ENCODE measurements at places on chromosomes 2 and 18.

DNA sequence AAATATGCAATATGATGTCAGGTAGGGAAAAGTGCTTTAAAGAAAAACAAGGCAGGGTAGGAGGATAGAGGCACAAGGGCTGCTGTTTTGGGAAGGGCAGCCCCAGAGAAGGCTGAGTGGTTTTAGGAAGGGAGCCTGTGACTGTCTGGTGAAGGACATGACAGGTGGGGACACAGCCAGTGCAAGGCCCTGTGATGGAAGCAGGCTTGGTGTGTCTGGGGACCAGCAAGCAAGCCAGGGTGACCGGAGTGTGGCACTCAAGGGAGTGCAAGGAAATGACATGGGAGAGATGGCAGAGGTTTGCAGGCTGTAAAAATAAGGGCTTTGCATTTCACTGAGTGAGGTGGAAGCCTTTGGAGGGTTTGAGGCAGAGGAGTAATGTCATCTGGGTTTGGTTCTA, 62.0 kb downstream of the LTBP1 start:
- DNase-seq, result no peak

DNA sequence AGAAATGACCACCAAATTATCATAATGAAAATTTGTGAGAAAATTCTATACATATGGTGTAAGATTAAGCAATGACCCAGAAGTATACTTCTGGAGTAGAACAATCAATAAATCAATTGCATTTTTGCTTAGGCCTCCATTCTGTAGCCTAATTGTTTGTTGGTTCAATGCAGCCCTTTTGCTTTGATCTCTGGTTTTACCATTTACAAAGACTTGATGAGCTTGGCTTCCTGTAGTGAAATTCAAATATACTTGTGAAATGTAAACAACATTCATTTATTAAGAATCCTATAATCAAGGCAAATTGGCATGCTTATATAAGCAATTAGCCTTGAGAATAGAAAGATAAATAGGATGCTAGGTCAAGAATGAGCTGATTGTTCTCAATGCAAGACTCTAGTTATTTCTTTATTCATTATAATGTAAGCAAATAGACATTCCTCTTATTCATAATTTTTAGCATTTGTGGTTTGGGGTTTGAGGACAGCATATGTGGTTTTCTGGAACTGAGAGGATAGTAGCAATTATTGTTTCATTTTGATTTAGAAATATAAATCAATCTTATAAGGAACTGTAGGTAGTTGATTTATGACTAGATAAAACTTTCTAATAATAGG, 9.7 kb downstream of the FMNL2 start:
- no peak for DNase-seq

DNA sequence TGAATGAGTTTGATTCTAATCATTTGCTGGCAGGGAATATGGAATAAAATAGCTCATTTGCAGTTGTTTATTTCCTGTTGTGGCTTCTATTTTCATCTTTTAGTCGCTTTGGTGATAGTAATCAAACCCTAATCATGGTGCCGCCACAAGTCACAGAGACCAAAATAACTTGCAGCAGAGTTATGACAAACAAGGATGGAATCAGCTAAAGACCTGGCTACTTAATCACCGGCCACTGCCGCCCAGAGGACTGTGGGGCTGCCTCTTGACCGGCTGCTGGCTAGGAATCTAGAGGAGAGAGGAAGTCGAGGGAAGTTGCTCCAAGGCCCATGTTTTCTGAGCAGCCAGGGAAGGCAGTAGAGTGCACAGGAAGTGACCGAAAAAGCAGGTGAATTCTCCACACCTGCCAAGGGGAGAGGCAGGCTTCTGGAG, 5.1 kb upstream of the SMAD7 start:
- no peak for DNase-seq

GRCh38 chr2:39469807-39470206, 32.7 kb upstream of the MAP4K3 start:
- DNase-seq, result no peak

- DNase-seq, result no peak
These were observed 445.0 kb downstream of the XIRP2 start for GRCh38 chr2:167333245-167333644.

DNA sequence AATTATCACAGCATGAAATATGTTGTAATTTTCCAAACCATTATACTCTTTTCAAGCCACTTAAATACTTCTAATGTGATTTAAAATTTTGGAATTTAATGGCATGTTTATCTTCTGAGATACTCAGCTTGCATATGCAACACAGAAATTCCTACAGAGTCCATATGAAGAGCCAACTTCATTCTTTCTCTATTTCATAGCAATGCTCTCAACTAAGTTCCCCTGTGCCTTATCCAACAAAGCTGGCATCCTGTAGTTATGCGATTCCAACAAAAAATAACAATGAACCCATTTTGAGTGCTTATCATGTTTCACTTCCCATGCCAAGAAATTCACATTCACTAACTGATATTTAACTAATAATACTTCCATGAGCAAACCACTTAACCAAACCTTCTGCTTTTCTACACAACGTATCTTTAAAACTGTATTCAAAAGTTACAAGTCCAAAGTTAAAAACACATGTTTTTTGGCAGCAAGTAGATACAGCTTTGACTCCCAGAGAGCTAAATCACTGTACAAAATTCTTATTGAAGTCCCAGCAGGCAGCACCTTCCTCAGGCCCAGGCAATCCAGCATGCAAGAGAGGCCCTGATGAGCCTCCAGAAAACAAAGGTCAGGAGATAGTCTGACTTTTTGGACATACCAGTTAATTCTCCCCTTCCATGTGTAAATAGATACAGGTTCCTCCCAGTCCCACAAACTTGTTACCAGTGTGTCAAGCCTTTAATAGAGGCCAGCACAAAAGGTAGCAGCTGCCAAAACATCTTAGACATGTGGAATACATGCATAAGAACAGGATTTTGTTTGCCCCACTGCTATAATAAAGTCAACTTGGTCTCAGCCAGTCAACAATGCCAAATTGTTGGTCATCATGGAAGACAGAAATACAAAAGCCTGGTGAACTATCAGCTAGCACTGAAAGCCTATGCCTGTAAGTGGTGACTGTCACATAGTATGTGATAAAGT, 113.1 kb upstream of the WDR75 start:
- no peak for DNase-seq

DNA sequence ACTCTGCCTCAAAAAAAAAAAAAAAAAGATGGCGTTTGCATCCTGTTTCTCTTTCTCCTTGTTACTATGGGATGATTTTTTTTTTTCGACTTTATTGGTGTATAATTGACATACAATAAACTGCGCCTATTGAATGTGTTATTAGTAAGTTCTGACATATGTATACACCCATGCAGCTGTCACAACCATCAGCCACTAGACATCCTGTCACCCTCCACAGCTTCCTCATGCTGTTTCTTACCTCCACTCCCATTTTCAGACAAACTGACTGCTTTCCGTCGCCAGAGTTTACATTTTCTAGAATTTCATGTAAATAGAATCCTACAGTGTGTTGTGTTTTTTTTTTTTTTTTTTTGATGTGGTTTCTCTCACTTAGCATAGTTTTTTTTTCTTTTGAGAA, 27.9 kb downstream of the RRM2 start:
- DNase-seq, result no peak

- no peak for DNase-seq
These were observed 1.4 kb downstream of the METTL8 start for GRCh38 chr2:171432206-171432968.

DNA sequence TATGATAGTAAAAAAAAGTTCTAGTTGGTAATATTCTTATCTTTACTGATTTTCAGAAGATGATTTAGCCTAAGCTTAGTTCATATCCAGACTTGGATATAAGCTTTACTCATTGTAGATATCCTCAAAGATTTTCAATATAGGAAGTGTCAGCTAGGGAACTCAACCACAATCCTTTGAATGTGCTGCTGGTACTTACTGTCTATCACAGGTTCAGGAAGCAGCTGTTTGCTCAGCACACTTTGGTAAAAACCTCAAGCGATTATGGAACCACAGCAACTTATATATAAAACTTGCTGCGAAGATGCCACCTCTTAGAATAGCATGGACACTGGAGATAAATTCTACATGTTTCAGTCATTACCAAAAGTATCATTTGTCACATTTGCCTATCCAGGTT, 60.1 kb upstream of the TNFRSF11A start:
- no peak for DNase-seq

GRCh38 chr2:36058076-36058475, 297.5 kb upstream of the CRIM1 start:
- no peak for DNase-seq

DNA sequence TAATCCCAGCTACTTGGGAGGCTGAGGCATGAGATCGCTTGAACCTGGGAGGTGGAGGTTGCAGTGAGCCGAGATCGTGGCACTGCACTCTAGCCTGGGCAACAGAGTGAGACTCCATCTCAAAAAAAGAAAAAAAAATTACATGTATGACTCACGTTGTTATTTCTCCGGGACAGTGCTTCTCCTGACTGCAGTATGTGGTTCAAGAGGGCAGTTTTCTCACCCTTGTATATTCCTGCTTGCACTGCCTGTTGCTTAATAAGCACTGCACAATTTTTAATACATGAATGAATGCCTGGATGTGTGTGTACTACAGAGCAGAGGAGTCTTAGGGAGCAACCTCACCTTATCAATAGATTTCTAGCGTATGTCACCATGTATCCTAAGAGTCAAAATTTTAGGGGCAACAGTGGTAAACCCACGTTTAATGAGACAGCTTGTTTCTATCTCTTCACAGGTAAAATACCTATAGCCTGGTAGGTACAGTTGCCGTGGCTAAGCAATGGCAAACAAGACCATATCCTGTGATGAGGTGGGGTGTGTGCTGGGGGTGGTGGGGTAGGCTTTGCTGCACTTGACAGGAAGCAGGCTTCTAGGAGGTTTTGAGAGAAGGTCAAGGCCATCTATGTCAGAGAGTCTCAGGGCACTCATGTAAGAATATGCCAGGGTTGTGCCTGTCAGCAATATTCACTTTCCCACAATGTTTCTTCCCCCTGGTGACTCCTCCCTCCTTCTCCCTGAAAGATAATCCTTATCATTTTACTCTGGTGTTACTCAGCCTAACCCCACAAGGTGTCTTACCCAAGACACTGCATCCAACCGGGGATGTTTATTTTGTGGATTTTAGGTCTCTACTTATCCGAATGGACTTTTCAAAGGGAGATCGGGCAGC, 36.9 kb upstream of the MEX3C start:
- no peak for DNase-seq

- DNase-seq, result no peak
These were observed 516.5 kb downstream of the XIRP2 start for GRCh38 chr2:167404627-167405284.

DNA sequence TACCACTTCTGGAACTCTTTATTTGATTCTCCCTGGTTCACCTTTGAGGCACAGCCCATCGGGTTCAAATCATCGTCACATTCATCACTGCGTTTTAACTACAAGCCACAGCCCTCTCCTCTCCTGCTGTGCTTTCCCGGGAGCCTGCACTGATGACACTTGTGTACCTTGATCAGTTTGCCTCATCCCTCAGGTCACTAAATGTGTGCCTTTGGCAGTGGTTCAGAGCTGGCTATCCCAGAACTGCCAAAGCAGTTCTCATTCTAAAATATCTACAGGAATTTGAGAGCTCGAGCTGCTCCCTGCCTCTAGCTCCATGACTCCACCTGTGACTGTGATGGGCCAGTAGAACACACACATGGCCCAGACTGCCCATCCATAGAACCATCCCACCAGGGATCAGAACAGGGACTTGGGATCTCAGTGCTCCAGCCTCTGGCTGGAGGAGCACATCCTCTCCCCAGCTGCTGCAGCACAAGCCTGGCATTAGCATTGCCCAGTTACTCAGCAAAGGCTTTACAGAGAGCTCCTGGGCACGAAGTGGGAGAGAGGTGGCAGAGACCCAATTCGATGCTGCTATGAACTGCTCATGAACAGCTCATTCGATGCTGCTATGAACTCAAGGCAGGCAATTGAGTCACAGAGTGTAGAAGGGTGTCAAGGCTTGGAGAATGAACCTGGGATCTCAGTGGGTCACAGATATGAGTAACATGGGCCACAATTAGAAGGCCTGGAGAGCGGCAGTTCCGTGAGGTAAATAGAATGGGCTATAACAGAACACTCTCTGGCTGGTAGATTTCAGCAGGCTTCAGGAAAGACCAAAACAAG, 41.9 kb downstream of the EVA1A start:
- no peak for DNase-seq

DNA sequence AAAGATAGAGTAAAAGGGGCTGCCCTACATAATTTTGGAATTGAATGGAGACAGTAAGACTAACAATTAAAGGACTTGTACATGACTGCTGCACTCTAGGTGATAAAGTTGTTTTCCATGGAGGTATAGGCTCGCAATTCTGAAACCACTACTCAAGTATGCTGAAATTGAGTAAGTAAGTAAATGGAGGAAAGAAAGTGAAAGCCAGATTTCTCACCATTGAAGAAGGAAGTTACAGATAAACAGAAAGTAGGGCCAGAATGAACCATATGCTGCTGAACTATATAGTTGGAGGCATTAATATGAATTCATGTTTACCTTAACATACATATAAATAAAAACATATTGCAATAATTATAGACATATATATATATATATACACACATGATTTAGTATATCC, 225.7 kb upstream of the ST6GAL2 start:
- no peak for DNase-seq

DNA sequence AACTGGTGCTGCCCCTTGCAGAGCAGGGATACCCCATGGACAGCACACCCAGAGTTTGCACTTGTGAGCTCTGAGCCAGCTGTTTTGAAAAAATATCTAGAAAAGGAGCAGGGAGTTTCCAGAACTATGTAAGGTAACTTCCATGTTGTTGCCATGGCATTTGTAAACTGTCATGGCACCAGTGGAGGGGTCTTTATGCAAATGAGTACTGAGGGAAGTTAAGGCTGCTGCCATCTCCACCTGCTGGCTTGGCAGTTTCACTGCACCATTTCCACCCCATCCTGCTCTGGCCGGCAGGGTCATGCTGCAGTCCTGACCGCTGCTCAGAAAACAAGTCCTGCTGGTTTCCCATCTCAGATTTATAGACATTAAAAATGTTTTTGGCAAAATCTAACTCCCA, 52.3 kb upstream of the SNTG2 start:
- no peak for DNase-seq

DNA sequence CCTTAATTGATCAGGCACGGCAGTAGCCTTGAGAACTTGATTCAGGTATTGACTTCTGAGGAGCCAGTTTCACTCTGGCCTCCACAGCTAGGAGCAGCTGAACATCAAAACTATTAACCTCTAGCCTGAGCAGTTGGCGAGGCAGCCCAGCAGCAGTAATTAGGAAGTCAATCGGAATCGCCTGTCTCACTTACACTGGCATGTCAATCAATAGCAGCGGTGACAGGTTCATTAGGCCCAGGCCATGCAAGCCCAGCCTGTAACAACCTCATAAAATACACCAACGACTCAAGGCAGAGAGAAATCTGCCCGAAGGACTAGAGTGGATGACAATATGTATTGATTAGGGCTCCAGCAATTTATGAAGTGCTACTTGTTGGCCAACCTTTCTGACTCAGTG, 255.4 kb upstream of the SKOR2 start:
- no peak for DNase-seq

GRCh38 chr2:151526572-151527090, 116.9 kb downstream of the RIF1 start:
- DNase-seq, result no peak

GRCh38 chr2:166464187-166464586, 29.9 kb downstream of the SCN7A start:
- no peak for DNase-seq
